CD4-positive, alpha-beta T cell (primary cell): ENCODE measurements at places on chromosomes 12 and 14. TPM values are rescaled to one million over a fixed set of nuclear protein-coding genes. Genes with fewer than 3 reads are reported as not detected.

The KLRK1 gene
- total RNA-seq: 0.96 TPM

The SMCO2 gene
- not detected for total RNA-seq

The POTEM gene
- not detected for total RNA-seq

The HOXC4 gene
- total RNA-seq: not detected

The GUCY2C gene
- not detected for total RNA-seq

The HSPB8 gene
- not detected for total RNA-seq

- no peak for DNase-seq
Measured at GRCh38 chr14:79729731-79730130, 481.6 kb downstream of the DIO2 start.

DNA sequence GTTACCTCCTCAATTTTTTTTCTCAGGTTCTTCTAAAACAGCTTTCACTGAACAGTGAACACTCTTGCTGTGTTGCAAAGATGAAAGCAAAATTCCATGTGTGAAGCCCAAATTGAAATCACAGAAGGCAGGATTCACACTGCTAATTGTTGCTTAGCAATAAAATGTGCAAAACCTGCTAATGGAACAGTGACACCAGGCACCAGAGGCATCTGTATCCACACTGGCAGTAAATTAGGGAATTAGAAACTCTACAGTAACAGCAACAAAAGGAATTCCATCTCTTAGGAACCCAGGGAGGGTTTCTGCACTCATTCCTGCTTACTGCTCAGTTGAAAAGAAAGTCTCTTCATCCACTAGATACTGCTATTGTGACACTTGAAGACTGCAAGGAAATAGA is 202.3 kb downstream of the GXYLT1 start:
- no peak for DNase-seq

DNA sequence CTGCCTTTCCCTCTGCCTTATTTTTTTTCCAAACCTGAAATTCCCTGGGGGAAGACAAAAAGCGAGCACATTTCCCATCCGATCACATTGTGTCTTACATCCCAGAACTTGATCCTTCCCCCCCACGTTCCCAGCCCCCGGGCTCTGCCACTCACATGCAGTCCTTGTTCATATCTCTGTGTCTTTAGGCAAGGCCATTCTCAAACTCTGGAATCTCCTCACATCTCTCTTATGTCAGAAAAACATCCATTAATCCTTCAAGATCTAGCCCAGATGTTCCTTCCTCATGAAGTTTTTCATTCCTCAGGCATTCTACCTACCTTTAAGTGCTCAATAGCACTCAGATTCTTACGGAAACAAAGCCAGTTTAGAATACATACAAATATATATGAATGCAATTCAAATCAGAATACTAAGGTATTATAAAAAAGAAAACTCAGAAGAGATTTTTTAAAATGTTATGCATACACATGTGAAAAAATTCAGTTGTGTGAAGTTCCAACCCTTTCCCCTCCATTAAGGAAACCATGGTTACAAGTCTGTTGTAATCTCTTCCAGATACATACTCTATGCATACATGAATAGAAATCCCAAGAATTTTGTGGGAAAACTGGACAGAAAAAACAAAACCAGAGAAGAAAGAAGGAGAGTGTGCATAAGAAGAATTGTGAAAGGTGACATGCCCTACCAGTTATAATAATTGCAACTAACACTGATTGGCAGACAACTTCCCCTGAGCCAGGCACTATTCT is 120.3 kb downstream of the SLC38A1 start:
- no peak for DNase-seq

DNA sequence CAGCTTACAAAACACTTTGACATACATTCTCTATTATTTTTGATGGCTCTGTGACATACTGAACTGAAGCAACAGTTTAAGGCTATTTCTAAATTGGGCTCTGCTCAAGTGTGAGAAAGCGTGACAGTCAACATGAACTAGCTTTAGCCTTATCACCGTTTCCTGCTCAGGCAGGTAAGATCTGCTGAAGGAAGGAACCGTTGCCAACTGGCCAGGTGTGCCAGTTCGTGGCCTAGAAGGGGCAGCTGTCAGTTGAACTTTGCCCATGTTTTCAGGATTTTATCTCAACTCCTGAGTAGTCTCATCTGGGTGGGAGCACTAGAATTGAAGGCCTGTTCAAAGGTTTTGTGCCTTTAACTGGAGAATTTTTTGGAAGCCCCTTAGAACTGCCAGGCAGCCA is 79.5 kb downstream of the ETV6 start:
- no peak for DNase-seq

DNA sequence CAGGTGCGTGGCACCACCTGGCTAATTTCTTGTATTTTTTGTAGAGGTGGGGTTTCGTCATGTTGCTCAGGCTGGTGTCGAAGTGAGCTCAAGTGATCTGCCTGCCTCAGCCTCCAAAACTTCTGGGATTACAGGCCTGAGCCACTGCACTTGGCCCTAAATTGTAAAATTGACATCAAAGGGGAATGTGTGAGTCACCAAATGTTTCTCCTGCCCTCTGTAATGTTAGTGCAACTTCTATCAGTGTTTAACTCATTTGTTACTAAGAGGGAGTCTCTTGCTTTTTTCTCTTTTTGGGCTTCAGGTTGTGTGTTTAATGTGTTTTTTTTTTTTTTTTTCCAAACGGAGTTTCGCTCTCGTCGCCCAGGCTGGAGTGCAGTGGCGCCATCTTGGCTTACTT is 2.3 kb downstream of the TULP3 start:
- DNase-seq: no peak

DNA sequence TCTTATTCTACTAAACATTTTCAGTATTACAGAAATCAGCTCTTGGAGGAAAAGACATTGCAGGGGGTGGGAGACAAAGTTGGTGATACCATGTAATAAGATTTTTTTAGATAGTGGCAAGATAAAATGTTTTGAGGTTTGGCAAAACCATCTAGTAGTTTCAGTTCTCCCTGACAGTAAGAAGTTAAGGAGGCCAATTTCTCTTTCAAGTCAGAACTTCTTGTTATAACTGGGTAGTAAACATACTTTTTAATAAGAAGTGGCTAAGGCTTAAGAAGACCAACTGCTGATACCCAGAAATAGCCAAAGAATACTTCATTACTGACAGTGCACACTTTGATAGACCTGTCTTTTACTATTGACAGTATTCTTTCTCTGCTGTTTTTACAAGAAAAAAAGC is 452.3 kb downstream of the DIO2 start:
- DNase-seq: no peak

GRCh38 chr14:63443361-63443760 is 99.8 kb downstream of the PPP2R5E start:
- no peak for DNase-seq

DNA sequence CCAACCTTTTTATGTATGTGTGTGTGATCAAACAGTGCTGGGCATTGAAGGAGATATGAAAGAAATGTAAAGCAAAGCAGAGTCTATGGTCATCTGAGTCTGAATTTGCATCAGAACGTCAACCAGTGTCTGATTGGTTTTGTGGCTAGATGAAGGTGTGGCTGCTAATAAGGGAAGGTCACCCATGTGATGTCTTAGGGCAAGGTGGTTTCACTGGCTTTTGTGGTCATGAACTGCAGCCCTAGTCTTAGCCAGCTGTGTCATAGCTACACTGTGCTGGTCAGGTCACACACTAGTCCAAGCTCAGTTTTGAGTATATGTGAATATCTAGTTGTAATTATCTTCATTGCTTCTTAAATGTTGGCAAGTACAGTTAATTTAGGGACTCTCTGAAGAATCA is 105.8 kb downstream of the TGFB3 start:
- DNase-seq: no peak

GRCh38 chr12:23569356-23569755 is 380.1 kb downstream of the SOX5 start:
- no peak for DNase-seq

- DNase-seq: no peak
Measured at GRCh38 chr14:100522616-100523099, 64.6 kb downstream of the BEGAIN start.

- no peak for DNase-seq
Measured at GRCh38 chr12:4107911-4108697, 165.5 kb upstream of the CCND2 start.

DNA sequence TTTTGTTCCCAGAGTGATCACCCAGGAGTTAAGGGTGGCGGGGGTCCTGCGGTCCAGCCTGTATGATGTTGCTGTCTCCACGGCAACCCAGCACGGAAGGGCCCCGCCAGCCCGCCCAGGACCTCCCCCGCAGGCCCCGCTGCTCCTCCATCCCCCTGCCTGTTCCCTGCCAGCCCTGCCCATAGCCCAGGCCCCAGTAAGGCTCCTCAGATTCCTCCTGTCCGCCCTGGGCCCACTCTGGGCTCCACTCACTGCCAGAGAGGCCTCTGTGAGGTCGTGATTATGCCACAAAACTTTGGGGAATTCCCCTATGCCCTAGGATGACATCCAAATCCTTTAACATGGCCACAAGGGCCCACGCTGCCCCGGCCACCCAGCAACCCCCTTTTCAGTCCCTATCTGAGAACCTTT is 20.8 kb downstream of the HSP90AA1 start:
- no peak for DNase-seq

GRCh38 chr12:90428881-90429280 is 526.1 kb downstream of the CCER1 start:
- DNase-seq: no peak

DNA sequence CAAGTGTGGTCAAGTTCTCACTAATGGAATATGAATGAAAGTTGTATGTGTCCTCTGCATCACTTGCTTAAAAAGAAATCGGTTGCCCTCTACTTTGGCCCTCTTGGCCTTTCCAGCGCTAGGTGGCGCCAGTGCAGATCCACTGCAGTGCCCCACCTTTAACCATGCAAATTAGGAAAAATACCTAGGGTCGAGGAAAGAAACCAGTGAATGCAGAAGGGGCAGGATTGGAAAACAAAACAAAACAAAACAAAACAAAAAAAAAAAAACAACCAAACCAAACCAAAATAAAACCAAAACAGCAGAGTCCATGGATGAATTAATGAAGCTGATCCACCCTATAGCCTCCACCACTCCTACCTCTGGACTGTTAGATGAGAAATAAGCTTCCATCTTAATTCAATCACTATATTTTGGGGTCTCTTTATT is 12.9 kb upstream of the NEMF start:
- peak; percentile 70 for DNase-seq

DNA sequence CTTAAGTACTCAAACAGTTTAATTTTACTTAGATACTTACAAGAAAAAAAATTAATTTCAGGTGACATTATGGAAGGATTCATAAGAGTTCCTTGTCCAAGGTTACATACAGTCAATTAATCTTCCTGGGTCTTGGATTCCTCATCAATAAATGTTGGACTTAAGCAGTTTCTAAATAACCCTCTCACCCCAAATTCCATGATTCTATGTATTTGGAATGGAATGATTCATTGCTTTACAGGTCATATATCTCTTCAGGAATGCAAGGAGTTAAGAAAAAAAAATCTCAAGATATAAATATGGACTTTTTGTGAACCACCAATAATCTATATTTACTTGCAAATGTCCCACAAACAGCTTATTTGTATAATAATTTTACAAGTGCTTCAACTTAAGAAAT is 84.2 kb upstream of the BMP4 start:
- DNase-seq: no peak
